ENCODE measurements at places on chromosomes 2 and 18.

DNA sequence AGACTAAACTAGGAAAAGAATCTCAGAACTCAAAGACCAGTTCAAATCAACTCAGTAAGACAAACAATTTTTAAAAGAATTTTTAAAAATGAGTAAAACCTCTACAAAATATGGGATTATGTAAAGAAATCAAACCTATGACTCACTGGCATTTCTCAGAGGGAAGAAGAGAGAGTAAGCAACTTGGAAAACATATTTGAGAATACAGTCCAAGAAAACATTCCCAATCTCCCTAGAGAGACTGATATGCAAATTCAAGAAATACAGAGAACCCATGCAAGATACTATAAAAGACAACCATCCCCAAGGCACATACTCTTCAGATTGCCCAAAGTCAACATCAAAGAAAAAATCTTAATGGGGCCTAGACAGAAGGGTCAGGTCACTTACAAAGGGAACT is 162.7 kb downstream of the WDPCP start:
- ATAC-seq = no peak

- no peak for ATAC-seq
Observed at GRCh38 chr2:113069676-113070605, 2.2 kb downstream of the IL1F10 start.

DNA sequence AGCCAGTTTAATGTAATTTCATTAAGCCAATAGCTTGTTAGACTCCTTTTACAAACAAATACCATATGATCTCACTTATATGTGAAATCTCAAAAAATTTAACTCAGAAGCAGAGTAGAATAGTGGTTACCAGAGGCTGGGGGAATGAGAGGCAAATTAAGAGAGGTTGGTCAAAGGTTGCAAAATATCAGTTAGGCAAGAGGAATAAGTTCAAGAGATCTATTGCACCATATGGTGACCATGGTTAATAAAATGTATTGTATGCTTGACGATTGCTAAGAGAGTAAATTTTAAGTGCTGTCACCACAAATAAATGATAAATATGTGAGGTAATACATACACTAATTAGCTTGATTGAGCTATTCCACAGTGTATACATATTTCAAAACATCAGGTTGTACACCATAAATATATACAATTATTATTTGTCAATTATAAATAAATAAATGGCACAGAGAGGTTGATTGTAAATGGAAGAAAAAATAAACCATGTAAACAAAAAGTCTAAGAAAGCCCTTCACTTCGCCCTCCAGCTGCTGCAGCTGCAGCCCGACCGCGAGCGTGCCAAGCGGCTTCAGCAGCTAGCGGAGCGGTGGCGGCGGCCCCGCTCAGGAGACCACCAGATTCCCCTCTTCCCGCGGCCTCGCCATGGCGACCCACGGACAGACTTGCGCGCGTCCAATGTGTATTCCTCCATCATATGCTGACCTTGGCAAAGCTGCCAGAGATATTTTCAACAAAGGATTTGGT is 23.0 kb upstream of the ACTR2 start:
- no peak for ATAC-seq

GRCh38 chr2:105290981-105291660 is 38.4 kb downstream of the TGFBRAP1 start:
- ATAC-seq = no peak

DNA sequence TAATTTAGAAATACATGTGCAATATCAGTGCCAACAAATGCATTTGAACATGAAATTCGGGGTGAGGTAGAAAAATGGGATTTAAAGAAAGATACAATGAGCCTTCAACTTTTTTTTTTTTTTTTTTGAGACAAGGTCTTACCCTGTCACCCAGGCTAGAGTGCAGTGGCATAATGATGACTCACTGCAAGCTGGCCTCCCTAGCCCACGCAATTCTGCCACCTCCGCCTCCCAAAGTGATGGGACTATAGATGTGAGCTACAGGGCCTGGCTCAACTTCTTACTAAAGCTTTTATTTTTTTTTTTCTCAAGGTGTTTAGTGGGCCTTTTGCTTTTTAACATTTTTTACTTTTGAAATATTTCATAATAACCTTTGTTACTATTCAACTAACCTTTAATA is 365.6 kb downstream of the LRRTM4 start:
- ATAC-seq = no peak

- ATAC-seq = no peak
Observed at GRCh38 chr2:68466361-68466777, 725 bp downstream of the FBXO48 start.

DNA sequence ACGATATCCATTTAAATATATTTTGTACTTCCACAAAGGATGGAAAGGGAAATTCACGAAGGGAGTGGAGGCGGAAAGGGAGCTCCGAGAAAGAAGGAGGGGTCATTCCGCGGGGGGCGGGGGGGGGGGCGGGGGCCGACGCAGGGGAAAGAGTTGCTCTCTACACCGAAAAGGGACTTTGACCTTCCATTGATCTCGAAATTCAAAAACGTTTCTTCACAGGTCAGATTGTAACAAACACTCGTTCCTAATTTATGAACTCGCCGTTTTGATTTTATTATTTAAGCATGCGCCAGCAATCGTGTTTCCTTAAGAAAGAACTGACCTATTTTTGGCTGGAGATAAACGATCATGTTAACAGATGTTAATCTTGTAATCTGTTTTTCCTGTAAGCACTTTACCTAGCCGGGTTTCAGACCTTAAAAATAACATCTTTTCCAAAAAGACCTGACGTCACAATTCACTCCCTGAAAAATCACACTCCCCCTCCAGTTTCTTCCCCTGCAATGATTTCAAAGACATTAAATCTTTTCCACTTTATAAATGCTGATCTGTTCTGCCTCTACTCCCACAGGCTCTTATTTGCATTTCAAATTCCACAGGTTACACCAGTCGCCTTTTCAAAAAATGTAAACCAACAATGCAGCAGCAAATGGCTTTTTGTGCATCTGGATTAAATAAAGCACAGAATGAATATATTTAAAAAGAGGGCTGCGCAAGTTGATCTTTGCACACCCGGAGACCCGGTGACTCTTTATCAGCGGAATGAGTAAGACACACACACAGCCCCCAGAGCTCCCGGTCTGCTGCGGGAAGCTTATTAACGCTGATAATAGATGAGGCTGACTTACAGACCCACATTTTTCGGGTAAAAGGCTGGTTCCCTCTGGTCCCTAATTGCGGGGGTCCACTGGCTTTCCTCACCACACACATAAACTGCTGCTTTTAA is 1.6 kb downstream of the ZNF516 start:
- no peak for ATAC-seq

GRCh38 chr2:206823178-206823577 is 57.8 kb downstream of the FASTKD2 start:
- ATAC-seq = no peak

DNA sequence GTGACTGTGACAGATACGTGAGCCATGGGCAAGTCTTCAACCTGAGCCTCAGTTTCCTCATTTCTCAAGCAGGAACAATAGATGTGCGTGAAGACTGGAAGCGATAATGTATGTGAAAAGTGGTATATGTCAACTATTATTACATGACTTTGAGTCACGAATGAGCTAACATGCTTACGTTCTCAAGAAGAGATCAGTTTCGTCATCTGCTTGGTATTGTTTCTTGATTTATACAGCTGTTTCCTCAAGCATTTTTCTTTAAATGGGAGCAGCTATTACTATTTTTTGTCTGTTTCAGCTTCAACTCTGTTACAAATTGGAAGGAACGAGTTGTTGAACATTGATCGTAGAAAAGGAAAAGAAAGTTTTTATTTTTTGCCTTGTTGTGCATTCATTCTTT is 48.5 kb upstream of the THOC1 start:
- ATAC-seq = no peak

DNA sequence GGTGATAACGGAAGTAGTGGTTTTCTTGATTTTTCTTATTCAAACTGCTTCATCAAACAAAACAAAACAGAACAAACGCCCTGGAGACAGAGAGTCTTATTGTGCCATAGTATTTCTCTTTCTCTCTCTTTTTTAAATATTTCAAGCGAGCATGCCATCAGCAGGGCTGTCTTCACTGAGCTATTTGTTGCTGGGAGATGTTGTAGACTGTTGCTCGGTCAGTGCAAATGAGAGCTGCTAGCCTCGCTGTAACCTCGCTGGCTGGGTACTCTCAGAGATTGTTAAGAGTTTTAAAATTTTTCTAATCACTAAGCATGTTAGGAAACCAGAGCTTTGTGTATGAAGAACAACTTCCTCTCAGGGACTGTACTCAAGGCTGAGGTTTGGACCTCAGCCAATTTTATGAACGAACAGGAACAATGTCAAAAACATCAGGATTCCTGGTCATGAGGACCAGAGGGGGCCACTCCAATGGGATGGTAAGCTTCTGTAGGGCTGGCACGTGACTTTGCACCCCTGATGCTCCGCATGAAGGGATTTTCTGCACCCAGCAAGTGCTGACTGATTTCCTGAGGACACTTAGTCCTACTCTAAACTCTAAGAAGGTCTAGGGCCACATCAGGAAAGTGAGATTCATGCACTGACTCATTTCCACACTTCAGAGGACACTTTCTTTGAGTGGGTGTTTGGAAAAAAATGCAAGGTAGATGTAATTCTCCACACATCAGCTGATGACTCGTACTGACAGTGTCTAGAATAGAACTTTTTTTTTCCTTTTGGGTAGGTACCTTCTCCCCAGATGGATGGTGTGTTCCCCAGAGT is 59.8 kb upstream of the IL1R1 start:
- ATAC-seq = no peak

DNA sequence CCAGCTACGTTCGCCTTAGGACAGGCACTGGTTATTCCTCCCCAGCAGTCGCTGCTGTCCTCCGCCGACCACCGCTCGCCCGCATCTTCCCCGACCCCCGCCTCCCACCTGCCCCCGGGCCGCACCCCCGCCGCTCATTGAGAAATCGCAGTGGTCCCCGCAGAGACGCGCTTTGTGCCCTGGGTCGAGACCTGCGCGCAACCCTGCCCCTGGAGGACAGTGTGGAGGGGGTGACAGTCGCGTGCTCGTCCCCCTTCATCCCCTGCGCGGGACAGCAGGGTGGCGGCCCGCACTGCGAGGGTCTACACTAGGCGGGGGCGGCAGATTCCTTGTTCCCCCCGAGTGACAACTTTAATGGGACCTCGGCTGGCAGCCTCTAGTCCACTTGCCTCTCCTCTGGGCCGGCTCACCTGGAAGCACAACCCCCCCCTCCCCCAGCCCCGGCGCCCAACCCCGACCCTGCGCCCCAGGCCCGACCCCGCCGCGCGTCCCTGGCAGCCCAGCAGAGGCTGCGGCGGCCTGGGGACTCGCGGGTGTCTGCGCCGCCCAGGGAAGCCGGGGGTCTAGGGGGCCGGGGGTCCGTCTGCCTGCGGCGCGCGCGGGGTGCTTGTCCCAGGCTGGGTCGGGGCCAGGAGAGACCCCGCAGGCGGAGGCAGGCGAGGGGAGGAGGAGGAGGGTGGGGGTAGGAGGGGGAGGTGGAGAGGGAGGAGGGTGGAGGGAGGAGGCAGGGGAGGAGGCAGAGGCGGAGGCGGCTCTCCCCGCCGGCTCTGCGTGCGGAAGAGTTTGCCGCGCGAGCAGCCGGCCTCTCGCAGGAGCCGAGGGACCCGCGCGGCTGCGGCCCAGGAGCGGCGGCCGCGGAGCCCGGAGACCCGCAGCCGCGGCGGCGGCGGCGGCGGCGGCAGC is at the start of gene NPAS2:
Gene NPAS2 (plus strand): TSS at position 770 of the 903 bp plus-strand sequence. CDS start 84,616 bp downstream, outside the sequence.
- peak; percentile 66 for ATAC-seq

GRCh38 chr2:239169311-239170048 is 231.3 kb downstream of the HDAC4 start:
- ATAC-seq = no peak

DNA sequence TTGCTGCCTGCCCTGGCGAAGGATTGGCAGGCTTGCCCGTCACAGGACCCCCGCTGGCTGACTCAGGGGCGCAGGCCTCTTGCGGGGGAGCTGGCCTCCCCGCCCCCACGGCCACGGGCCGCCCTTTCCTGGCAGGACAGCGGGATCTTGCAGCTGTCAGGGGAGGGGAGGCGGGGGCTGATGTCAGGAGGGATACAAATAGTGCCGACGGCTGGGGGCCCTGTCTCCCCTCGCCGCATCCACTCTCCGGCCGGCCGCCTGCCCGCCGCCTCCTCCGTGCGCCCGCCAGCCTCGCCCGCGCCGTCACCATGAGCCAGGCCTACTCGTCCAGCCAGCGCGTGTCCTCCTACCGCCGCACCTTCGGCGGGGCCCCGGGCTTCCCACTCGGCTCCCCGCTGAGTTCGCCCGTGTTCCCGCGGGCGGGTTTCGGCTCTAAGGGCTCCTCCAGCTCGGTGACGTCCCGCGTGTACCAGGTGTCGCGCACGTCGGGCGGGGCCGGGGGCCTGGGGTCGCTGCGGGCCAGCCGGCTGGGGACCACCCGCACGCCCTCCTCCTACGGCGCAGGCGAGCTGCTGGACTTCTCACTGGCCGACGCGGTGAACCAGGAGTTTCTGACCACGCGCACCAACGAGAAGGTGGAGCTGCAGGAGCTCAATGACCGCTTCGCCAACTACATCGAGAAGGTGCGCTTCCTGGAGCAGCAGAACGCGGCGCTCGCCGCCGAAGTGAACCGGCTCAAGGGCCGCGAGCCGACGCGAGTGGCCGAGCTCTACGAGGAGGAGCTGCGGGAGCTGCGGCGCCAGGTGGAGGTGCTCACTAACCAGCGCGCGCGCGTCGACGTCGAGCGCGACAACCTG is at the start of gene DES:
Gene DES (plus strand): TSS at position 223 of the 857 bp plus-strand sequence. CDS start 86 bp downstream, at position 309.
- ATAC-seq = peak; percentile 65

DNA sequence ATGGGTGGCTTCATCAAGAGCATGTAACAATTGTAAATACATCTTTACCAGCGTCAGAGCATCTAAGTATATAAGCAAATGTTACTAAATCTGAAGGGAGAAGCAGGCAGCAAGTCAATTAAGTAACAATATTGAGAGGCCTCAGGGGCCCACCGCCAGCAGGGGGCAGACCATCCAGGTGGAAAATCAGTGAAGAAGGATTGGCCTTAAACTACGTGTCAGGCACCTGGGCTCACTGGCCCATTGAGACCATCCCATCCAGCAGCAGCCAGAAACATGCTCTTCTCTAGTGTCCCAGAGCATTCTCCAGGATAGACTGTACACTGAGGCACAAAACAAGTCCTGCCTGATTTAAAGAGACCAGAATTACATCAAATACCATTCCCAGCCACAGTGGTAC is 96.2 kb upstream of the SNTG2 start:
- ATAC-seq = peak; percentile 66

DNA sequence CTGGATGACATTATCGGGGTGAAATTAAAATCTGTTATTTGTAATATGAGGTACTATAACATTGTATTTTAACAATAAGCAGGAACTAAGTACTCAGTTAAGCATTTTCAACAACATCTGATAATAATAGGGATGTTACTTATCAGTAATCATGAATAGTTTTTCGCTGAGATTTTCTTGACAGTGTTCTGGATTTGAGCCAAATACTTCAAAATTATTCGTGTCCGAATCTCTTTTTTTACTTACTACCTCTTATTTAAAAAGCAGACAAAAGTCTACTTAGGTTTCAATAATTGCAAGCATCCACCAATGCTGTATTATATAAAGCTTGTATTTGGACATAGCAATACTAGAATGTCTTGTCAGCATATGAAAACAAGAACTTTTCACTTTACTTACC is 6.4 kb upstream of the ANKRD12 start:
- ATAC-seq = no peak

GRCh38 chr18:34848156-34848555 is 138.1 kb downstream of the DTNA start:
- ATAC-seq = no peak

GRCh38 chr18:58691256-58691655 is 20.0 kb downstream of the MALT1 start:
- ATAC-seq = no peak

Data from motor neuron (in vitro differentiated cells).